ENCODE measurements at places on chromosomes 3 and 15.

- DNase-seq = peak; percentile 68
These were observed at the start of gene PSTPIP1 for GRCh38 chr15:76994971-76995945. TSS of gene PSTPIP1 (plus strand) at chr15:76995126. CDS start at chr15:76995574, 448 bp downstream.

DNA sequence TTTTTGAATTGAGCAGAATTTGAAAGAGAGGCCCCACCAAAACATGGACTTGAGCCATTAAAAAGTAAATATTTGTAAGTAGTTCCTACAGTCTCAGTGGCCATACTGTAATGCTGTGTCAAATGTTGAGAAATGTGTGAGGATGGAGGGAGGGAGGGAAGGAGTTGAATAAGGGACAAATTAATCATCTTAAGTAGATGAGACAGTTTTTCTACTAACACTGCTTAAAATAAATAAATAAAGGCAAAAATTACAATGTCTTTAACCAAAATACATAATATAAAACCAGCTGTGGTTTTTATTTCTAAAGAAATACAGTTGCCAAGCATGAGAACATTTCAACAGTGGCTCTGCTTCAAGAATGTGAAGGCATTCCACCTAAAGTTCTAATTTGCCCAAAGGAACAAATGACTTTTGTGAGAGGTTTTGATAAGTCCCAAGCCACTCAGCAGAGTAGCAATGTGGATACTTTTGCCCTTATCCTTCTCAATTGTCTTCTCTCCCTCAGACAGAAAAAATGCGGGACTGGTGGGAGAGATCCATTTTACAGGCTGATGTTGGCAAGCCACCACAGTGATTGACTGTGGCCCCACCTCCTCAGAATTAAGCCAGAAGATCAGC is 427.0 kb upstream of the RARB start:
- no peak for DNase-seq

GRCh38 chr3:94615275-94616065 is 552.6 kb downstream of the NSUN3 start:
- no peak for DNase-seq

- no peak for DNase-seq
These were observed 46.2 kb downstream of the CD200 start for GRCh38 chr3:112379020-112379690.

- DNase-seq = no peak
These were observed 104.9 kb downstream of the GREM1 start for GRCh38 chr15:32822739-32823138.

DNA sequence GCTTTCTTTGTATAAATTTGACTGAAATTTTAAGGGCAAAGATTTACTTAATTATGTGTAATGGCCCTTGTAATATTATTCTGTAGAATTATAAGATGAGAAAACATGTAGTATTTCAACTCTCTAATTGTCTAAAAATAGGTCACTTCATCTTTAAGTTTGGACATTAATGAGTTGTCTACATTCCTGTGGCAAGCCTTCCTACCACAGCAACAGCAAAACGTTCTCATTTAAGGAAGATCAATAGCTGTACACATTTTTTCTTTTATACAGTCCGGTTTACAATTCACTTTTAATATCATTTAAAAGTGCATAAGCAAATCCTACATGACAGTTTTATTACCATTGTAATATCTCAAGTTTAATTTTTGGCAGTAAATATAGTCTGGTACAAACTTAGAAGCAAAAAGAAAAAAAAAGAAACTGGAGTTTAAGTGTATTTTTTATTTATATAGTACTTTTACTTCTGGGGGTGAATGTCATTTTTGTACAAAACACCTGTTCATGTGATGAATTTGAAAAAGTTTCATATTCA is 501.8 kb downstream of the ZPLD1 start:
- DNase-seq = no peak

DNA sequence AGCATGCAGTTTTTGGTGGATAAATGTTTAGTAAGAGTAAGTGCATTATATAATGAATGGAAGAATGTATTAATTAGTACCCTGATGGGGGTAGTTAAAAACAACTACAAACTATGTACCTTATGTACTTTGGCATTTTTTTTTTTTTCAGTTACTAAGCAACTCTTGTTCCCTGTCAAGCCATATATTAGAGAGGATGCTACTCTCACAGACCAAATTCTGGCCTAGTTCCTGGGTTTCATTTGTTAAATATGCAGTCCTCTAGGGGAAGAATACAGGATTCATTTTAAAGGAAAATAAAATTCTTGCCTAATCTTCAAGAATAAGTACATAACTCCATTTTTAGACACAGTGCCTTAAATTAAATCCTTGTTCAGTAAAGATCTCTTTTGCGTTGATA is 16.9 kb downstream of the FAM98B start:
- DNase-seq = no peak

- no peak for DNase-seq
These were observed 898.8 kb downstream of the NTRK3 start for GRCh38 chr15:87357637-87358313.

DNA sequence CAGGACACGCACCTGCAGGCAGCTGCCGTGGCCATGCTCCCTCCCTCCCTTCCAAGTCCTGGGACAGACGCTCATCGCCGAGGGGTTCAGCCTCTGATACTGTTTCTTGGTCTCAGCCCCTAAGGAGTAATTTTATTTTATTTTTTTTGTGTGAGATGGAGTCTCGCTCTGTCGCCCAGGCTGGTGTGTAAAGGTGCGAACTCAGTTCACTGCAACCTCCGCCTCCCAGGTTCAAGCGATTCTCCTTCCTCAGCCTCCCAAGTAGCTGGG is 53.7 kb downstream of the ADAMTS7 start:
- no peak for DNase-seq

DNA sequence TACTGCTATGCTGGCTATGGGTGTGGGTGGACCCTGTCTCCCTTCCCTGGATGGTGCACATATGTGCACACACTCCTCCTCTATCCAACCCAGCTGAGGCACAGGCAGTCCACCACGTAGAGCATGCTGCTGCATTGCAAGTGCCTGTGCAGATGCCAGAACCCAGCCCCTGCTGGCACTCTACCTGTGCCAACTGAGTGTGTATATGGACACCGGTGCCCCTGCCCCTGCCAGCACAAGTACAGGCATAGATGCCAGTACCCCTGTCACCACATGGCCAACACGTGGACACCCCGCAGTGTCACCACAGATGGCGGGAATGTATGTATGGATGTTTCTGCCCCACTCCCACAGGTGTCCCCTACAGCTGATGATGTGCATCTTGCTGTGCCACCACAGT is 216.5 kb downstream of the ISL2 start:
- DNase-seq = no peak

All from CD4-positive, alpha-beta T cell treated with Interleukin-17A for 1 hour (primary cell).